Vein endothelial cell (primary cell): ENCODE measurements at places on chromosomes 5 and 9. TPM values are rescaled to one million over a fixed set of nuclear protein-coding genes. Genes with fewer than 3 reads are reported as not detected.

Gene HNRNPAB
- total RNA-seq, result 124 and 141 TPM in 2 replicates

Gene ZDHHC11
- 0.33 and 0.67 TPM in 2 replicates for total RNA-seq

Gene CREB3
- 51.3 and 60.4 TPM in 2 replicates for total RNA-seq

Gene PCDHB7
- total RNA-seq, result 0.57 and 0.98 TPM in 2 replicates

Gene NEURL1B
- total RNA-seq, result 0.65 and 1.6 TPM in 2 replicates

Gene SLC45A2
- total RNA-seq, result 0.10 TPM in 1 of 2 replicates, not detected in the other

Gene WWC1
- total RNA-seq, result 0.48 TPM in 1 of 2 replicates, not detected in the other

Gene CDKN2B
- 9.1 and 16.0 TPM in 2 replicates for total RNA-seq

Gene EIF4E1B
- total RNA-seq, result not detected in 2 replicates

Gene NSD1
- total RNA-seq, result 44.1 and 53.4 TPM in 2 replicates

Gene CCDC180
- 2.2 and 2.9 TPM in 2 replicates for total RNA-seq

Gene TOR1B
- 28.4 and 30.2 TPM in 2 replicates for total RNA-seq

Gene ANKRD55
- total RNA-seq, result 2.6 and 16.7 TPM in 2 replicates

Gene SLC9A3
- total RNA-seq, result 1.8 and 2.3 TPM in 2 replicates

Gene ANKRD20A1
- total RNA-seq, result 0.98 and 3.5 TPM in 2 replicates

Gene DOCK8
- total RNA-seq, result 3.2 and 3.9 TPM in 2 replicates

Gene TAF11L5
- not detected in 2 replicates for total RNA-seq

Gene TAS2R1
- total RNA-seq, result not detected in 2 replicates

Gene CTSV
- 0.33 and 0.67 TPM in 2 replicates for total RNA-seq

Gene CDC25C
- total RNA-seq, result 4.2 and 7.9 TPM in 2 replicates

Gene MLANA
- total RNA-seq, result 0.19 TPM in 1 of 2 replicates, not detected in the other

Gene PKD2L2
- 0.10 TPM in 1 of 2 replicates, not detected in the other for total RNA-seq

Gene PCDHB2
- total RNA-seq, result 1.6 and 2.0 TPM in 2 replicates

Gene CCNJL
- 10.1 and 12.4 TPM in 2 replicates for total RNA-seq

Gene SMIM33
- not detected in 2 replicates for total RNA-seq

Gene STC2
- total RNA-seq, result 18.1 and 37.9 TPM in 2 replicates

Gene HRH2
- total RNA-seq, result under 0.01 TPM in 1 of 2 replicates, not detected in the other
